ENCODE measurements at places on chromosomes 11 and 22.

DNA sequence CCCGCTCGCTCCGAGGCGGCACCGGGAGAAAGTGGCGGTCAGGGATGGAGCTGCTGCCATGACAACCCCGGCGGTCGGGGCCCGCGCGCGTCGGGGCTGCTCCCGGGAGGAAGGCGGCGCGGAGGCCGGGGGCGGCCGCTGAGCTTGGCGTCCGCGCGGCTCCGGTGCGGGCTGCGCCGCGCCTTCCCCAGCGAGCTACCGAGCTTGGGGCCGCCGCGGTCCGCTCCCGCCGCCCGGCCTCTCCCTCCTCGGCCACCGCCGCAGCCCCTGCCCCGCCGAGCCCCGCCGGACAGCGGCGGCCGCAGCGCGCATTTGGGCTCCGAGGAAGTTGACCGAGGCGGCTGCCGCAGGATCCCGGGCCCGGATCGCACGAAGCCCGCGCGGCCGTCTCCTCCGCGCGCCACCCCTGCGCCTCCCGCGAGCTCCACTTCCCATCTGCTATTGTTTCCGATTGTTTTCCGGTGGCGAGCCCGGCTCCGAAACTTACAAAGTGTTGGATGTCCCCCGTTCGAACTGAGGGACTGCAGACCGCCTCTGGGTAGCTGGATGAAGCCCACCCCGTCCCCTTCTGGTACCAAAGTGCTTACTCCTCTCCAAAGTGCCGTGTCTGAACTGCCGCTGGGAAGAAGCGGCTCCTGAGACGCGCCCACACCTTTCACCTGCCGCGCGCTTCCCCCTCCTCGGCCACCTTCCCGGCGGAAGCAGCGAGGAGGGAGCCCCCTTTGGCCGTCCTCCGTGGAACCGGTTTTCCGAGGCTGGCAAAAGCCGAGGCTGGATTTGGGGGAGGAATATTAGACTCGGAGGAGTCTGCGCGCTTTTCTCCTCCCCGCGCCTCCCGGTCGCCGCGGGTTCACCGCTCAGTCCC is 540.3 kb downstream of the NTM start:
- no peak for DNase-seq

DNA sequence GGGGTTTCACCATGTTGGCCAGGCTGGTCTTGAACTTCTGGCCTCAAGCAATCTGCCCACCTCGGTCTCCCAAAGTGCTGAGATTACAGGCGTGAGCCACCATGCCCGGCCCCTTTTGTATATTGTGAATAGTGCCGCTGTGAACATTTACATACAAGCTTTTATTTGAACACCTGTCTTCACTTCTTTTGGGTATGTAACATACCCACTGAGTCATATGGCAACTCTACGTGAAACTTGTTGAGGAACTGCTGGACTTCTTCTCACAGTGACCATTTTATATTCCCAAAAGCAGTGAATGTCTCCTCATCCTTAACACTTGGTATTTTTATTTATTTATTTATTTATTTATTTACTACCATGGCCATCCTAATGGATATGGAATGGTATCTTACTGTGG is 3.9 kb upstream of the SCT start:
- DNase-seq, result no peak

GRCh38 chr11:72812604-72812966 is 1.6 kb upstream of the ATG16L2 start:
- DNase-seq, result no peak

GRCh38 chr11:13038366-13038765 is 29.2 kb downstream of the RASSF10 start:
- DNase-seq, result no peak

- DNase-seq, result no peak
These were observed 62.1 kb downstream of the DDI1 start for GRCh38 chr11:104098555-104098954.

- no peak for DNase-seq
These were observed 20.5 kb downstream of the POLD3 start for GRCh38 chr11:74612877-74613276.

GRCh38 chr11:125443767-125444311 is 52.2 kb downstream of the FEZ1 start:
- no peak for DNase-seq

DNA sequence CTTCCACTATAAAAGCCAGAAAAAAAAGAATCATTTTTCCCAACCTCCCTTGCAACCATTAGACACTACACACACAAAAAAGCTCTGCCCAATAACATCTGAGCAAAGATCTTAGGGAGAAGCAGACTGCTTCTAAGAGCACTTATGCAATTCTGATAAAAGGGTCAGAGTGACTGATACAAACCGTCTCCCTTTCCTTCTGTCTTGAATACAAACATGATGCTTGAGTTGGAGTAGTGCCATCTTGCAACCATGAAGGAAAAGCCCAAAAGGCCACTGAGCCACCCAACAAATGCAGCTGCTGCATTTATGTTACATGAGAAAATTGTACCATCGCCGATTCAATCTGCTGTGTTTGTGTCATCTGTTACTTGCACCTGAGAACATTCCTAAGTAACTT is 47.6 kb upstream of the EED start:
- DNase-seq, result no peak

DNA sequence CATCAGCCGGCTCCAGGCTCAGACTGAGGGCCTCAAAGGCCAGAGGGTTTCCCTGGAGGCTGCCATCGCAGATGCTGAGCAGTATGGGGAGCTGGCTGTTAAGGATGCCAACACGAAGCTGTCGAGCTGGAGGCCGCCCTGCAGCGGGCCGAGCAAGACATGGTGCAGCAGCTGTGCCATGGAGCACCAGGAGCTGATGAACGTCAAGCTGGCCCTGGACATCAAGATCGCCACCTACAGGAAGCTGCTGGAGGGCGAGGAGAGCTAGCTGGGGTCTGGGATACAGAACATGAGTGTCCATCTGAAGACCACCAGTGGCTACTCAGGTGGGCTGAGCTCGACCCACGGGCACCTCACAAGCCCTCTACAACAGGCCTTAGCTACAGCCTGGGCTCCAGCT is 4.0 kb upstream of the SCUBE2 start:
- no peak for DNase-seq

- DNase-seq, result no peak
These were observed 228.2 kb downstream of the GRIK4 start for GRCh38 chr11:120739780-120740179.

- DNase-seq, result peak; percentile 50
These were observed 22.9 kb upstream of the JAM3 start for GRCh38 chr11:134045799-134046635.

DNA sequence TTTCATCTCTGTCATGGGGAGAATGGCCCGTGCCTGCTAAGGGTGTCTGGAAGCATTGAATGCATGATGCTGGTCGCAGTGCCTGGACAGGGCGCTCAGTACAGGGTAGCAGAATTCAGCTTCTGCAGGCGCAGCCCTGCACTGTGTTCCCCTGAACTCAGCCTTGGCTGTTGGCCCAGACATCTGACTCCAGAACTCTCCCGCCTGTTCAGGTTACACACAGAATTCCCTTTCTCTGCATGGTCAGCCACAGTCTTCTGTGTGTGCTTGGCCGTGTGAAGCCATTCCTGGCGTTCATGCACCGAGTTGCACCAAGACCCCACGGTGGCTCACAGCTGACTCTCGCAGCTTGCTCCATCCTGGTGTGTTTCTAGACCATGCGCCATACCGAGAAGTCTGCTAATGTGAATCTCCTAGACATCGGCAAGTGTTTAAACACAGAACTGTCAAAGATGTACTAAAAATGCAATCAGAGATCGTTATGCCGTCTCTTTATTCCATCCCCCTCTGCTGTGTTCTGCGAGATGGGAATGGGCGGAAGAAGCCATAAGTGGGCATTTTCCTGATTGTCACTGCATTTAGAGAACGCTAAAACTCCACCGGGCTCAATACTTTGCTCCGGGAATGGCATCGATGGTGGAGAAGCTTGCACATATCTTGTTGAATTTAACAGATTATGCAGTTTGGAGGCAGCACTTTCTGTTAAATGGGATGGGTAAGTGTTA is 55.6 kb downstream of the MPPED1 start:
- no peak for DNase-seq

GRCh38 chr11:128580612-128581011 is 6.7 kb downstream of the ETS1 start:
- no peak for DNase-seq

- DNase-seq, result no peak
These were observed 13.8 kb downstream of the FLI1 start for GRCh38 chr11:128707681-128708080.

DNA sequence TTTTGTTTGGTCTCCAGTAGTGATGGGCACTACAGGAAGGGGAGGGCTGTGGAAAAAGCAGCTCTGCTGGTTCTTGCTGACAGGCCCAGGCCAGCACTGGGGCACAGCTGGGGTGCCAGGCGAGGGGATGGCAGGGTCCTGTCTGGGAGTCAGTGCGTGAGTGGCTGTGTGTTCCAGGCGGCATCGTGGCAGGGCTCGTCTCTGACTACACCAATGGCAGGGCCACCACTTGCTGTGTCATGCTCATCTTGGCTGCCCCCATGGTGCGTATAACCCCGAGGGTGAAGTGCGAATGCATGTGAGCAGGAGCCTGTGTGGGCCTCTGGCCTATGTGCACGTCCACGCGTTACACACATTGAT is 20.9 kb downstream of the SLC37A2 start:
- DNase-seq, result no peak

- no peak for DNase-seq
These were observed 23.4 kb downstream of the SNX19 start for GRCh38 chr11:130892861-130893260.

DNA sequence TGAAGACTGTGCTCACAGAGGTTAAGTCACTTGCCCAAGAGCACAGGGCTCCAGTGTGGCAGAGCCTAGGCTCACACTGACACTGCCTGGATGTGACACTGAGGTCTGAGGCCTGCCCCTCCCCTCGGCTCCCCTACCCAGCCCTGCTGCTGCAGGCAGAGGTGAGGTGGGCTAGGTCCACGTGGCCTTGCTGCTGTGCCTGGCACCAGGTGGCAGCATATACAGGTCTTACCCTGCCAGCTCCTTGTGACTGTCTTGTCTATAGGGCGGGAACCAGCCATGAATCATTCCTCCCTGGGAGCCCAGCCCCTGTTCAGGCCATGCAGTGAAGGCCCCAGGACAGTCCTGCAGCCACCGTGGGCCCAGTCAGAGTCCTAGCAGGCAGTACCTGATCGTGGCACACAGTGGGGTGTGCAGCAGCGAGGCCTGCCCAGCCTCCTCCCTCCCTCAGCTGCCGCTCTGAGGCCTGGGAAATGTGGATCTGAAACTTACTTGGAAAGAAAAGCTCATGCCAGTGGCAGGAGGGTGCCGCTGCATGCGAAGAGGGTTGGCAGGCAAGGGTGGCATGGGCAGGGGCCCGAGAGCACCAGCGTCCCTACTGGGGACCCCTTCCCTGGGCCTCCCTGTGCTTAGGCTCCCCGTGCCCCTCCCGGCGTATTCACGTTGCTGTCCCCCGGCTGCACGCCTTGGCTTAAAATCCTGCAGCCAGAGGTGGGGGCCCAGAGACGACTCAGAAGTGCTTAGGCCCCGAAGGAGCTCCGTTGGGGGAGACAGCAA is 1.2 kb upstream of the CERK start:
- DNase-seq, result peak; percentile 82

DNA sequence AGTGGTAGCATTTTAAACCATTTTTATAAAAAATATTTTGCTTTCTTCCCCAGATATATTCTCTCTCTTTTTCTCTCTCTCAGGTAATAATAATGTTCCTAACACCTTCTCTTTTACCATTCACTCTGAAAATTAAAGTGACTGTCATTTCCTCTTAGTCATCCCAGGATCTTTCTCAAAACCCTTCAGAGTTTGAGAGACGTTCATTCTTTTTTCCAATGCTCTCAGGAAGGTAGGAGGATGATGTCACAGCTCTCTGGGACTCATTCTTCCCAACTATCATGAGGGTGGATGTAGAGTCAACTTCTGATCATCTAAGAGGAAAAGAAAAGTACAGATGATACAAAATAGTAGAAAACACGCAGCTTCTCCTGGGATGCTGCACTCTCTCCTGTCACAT is 60.2 kb upstream of the CRTAM start:
- DNase-seq, result no peak

GRCh38 chr22:49350441-49351121 is 477.1 kb downstream of the BRD1 start:
- no peak for DNase-seq

- DNase-seq, result no peak
These were observed 70.6 kb upstream of the ATXN10 start for GRCh38 chr22:45600790-45601730.

DNA sequence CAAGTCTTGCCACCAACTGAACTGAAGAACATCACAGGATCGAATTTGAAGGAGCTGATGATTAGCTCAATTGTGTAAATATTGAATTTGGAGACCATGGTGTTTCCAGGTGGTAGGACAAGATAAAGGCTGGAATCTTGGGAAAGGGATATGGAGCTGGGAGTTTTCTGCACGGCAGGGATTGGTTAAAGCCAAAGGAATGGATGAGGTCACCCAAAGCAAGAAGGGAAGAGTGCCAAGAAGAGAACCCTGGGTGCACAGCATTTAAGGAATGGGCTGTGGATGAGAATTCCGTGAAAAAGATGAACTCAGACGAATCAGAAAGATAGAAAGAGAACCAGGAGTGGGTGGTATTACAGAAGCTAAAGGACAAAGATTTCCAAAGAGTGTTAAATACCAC is 29.4 kb upstream of the RRAS2 start:
- DNase-seq, result no peak

DNA sequence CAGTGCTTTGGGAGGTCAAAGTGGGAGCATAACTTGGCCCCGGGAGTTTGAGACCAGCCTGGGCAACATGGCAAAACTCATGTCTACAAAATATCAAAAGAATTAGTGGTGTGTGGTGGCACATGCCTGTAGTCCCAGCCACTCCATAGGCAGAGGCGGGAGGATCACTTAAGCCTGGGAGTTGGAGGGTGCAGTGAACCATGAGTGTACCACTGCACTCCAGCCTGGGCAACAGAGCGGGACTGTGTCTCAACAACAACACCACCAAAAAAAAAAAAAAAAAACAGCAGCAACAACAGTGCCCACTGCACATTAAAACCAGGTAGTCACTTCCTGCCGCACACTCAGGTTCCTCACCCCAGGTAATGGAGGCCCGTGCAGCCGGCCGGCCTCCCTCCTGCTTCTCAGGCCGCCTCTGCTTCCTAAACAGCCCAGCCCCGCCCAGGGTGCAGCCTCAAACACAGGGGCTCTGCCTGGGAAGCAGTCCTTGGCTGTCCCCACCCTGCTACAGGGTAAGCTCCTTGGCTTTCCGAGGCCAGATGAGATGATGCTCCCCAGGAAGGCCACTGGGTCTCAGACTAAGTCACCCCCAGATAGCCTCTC is 318.3 kb downstream of the SHANK2 start:
- no peak for DNase-seq

DNA sequence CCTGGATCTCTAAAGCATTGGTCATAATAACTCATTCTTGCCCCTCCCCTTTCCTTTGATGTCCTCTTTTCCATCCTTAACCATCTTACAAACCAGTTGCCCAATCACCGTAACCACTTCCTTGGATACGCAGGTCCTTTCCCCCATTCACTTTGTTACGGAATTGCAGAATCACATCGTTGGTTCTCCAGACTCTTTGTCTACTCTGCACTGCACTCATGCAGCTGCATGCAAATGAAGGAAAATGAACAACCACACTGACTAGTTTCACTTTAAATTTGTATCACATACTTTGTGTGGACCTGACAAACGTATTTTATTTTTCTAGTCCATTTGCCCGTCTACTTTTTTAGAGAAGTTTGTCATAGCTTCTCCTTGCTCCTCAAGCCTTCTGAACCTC is 69.9 kb downstream of the SLC5A12 start:
- no peak for DNase-seq

GRCh38 chr11:68120273-68121066 is 718 bp downstream of the CHKA start:
- peak; percentile 44 for DNase-seq

- DNase-seq, result no peak
These were observed 7.8 kb upstream of the DUSP18 start for GRCh38 chr22:30675436-30675835.

All from activated T-cell treated with anti-CD3 and anti-CD28 coated beads, Interleukin-2, amount 50 U/mL, for 48 hours (primary cell).